Substantia nigra (tissue), 51 donors: ENCODE measurements at places on chromosomes 5 and 9.

DNA sequence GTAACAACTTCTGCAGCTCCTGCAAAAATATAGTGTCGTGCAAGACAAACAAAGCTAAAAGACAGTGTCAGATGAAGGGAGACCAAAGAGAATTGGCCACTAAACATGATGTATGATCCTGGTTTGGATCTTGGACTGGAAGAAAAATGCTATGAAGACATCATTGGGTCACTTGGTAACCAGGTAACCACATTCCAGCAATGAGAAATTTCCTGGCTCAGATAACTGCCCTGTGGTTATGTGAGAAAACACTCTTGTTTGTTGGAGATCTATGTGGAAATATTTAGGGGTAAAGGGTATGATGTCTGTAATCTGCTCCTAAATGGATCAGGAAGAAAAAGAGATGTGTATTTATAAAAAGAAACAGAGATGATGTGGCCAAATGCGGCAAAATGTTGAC is 45.5 kb upstream of the ANKRD33B start:
- DNase-seq, result no peak

DNA sequence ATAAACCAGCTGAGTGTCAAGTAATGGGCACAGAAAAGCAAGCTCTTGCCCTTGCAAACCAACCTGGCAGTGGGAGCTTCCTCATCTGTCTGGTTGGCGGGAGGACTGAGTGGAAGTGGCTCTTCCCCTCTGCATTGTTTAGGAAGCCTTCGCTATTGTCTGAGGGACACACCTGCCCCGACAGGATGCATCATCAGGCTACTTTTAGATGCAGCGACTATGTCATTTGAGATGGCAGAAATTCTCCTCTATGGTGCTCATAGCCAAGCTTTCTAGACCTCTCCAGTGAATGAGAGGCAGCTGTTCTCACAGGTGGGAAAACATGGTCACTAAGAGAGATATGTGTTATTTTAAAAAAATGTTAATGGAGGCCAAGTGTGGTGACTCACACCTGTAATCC is 104.0 kb downstream of the DOCK8 start:
- DNase-seq, result no peak

GRCh38 chr5:43515678-43516048 is 715 bp upstream of the C5orf34 start:
- no peak for DNase-seq

DNA sequence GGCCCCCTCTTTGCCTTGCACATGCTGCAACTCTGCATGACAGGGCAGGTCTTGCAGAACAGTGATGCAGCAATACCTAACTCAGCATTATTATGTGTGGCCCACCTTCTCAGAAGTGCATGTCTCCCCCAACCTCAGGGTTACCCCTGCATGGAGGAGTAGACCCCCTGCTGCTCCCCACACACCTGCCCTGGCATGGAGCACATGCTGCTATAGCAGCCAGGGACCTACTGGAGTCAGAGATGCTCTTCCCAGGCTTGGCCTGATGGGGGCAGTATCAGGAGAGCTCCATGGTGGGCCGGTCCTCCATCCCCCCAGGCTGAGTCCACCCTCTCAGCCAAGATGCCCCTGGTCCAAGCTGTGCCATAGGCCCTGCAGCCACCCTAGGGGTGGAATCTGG is 13.2 kb upstream of the BOD1 start:
- DNase-seq, result no peak

DNA sequence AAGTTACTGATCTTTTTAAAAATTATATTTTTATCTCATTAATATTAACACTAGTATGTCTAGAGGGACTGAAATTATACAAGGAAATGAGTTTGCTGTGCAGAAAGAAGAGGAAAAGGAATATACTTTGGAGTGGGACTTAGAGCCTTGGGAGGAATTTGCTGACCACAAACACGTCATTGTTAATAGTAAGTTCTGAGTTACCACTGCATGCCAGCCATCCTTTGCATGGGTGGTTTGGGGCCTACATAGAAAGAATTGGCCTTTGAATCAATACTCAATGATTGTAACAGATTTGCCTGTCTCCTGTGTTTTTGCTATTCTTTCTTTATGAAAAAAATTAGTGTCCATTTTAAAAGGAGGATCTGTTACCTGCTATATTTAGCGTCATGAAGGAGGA is 232.6 kb upstream of the TNC start:
- no peak for DNase-seq

- DNase-seq, result no peak
Observed at GRCh38 chr5:145536133-145536532, 299.0 kb downstream of the PRELID2 start.

GRCh38 chr5:62340979-62341378 is 35.0 kb downstream of the KIF2A start:
- DNase-seq, result no peak

DNA sequence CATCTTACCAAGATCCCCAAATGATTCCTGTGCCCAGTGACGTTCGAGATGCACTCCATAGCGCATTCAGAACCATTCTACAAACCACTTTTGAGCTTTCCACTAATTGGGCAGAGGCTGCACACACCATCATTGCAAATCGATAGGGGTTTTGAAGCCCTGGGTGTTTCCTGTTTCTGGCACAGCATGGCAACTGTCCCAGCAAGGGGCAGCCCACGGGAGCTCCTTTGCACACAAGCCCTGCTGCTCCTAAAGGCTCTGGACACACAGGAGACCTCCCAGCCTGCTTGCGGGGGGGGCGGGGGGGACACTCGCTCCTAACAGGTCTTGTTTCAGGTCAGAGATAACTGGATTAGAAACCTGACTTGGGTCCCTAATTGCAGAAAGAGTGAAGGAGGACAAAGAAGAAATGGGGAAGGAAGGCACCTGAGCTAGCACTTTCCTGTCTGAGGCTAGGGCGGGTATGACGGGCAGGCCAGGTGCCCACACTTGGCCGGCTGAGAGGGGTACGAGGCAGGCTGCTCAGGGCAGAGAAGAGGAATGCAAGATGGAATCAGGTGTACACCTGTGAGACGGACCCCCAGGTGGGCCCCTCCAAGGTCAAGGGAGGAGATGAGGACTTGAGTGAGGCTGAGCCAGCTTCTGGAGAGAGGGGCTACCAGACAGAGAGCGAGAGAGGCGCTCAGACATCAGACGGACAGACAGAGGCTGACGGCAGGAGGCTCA is 820 bp downstream of the FBP1 start:
- no peak for DNase-seq

- no peak for DNase-seq
Observed at GRCh38 chr5:71910741-71911140, 191.7 kb downstream of the CARTPT start.
